Right forelimb (tissue), 1 donor: ENCODE measurements at places on chromosomes 5 and 9.

- no peak for DNase-seq
Measured at GRCh38 chr9:124652615-124653393, 118.3 kb downstream of the NR6A1 start.

DNA sequence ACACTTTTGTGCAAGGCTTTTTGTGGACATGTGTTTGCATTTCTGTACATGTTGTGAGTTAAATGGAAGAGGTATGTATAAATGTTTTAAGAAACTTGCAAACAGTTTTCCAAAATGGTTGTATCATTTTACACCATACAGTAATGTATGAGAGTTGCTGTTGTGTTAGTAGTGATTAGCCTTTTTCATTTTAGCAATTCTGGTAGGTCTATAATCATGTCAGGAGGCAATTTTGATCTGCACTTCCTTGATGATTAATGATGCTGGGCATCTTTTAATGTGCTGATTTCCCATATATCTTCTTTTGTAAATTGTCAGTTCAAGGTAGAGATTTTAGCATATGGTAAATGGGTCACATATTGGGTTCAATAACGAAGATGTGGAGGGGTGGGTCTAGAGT, 87.3 kb downstream of the ANKRD18B start:
- no peak for DNase-seq

GRCh38 chr5:101370181-101370580, 467.1 kb upstream of the ST8SIA4 start:
- DNase-seq = no peak

GRCh38 chr5:105684799-105685198, 1985.9 kb downstream of the EFNA5 start:
- DNase-seq = no peak

GRCh38 chr5:157867751-157868387, 8.9 kb upstream of the CLINT1 start:
- DNase-seq = no peak
